DMS79 treated with DMSO at 0.1 percent for 48 hours (cell line): ENCODE measurements at places on chromosomes 7 and 10.

GRCh38 chr10:3255075-3255474 is 82.5 kb upstream of the PITRM1 start:
- no peak for DNase-seq

GRCh38 chr10:126969310-126969709 is 64.1 kb downstream of the DOCK1 start:
- no peak for DNase-seq

- peak; percentile 84 for DNase-seq
Measured at GRCh38 chr7:158495786-158496185, 91.8 kb downstream of the PTPRN2 start.

DNA sequence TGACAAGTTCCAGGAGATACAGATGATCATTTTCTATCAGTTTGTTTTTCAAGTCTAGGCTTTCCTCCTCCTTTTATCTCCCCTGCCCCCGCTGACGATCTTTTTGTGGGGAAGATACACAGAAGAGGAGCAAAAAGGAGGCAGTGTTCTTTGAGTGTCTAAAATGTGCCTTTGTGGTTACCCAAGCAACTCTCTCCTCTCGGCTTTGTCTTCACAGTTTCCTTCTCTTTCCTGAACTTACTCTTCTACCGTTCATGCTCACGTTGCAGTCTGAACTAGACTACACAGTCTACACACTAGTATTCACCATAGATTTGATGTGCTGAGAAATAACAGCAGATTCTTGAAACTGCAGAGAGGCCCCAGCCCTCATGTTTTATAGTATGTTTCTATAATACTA is 23.6 kb downstream of the CEP41 start:
- no peak for DNase-seq

DNA sequence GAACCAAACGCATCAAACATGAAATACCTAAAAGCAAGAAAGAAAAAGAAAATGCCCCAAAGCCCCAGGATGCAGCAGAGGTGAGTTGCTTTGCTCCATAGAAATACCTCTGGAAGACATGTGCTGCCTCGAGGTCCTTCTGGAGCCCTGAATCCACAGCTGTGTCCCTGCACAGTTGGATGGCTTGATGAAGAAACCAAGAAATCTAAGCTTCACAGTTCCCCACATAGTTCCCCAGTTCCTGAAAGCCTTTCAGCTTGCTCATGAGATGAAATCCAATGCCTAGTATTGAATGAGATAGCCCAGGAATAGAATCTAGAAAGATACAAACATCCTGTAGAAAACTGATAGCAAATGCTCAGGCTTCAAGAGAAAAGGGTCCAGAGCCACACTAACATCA is 182.8 kb downstream of the RTKN2 start:
- DNase-seq: no peak

DNA sequence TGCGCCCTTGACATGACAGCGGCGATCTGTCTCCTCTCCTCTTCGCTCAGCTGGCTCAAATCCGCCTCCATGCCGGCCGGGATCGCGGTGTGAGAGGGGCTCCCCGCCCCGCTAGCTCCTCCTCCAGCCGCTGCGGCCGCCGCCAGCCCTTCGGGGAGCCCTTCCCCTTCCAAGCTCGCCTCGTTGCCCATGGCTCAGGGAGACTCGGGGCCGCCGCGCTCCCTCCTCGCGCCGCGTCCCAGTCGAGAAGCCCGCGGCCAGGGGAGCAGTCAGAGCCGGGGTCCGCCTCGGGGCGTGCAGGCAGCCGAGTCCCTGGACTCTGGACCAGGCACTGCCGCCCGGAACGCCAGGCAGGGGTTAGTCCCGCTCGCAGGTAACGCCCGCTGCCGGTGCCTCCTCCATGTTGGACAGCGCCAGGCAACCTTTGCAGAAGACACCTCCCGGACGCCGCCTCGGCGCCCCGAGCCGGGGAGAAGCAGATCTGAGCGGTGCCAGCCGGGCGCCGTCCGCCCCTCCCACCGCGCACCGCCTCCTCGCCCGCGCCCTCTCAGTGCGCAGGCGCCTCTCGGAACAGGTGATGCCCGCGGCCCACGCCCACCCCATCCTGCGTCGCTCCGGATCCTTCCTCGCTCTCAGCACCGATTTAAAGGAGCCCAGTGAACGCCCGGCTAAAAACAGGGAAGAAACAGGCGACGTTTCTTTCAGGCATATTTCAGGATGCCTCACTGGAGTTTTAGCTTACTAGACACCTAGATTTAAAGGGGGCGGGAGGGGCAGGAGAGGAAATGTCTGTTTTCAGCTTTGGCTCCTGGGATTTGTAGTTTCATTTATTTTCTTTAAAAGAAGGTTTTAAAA is at the start of gene PCLO:
TSS of gene PCLO (minus strand) at position 483 of the 855 bp plus-strand sequence. CDS start at position 191, 292 bp downstream.
- peak; percentile 92 for DNase-seq

DNA sequence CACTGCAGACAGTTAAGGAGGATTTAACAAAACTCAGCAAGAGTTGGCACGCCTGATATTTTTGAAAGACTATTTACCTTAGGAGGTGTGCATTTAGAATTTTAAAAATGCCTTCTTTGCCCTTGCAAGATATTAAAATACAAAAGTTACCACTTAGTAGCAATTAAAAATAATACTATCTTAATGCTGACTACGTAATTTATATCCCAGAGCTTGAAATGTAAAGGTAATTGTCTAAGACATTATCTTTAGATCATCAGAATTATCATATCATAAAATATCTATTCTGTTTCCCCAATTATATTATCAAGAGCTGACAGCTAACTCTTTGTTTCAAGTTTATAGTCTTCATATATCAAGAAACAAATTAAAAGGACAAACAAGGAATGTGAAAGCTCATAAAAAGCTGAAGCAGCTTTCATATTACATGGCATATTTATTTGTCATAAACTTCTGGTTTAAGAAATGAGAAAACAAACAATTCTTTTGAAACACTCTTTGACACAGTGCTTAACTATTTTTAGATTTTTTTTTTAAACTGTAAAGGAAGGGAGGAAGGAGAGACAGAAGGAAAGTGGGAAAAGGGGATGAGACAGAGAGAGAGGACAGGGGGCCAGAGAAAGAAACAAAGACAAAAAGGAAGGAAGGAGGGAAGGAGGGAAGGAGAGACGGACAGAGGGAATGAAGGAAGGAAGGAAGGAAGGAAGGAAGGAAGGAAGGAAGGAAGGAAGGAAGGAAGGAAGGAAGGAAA is 73.5 kb downstream of the RTKN2 start:
- DNase-seq: no peak

GRCh38 chr7:150800581-150801241 is at the start of gene TMEM176A:
TMEM176A (plus strand) TSS chr7:150800769; CDS start chr7:150801551, 782 bp downstream.
- no peak for DNase-seq

GRCh38 chr7:139109188-139109982 is at the start of gene ZC3HAV1:
ZC3HAV1 (minus strand) TSS chr7:139109720; CDS start chr7:139109331, 389 bp downstream.
- DNase-seq: peak; percentile 87

DNA sequence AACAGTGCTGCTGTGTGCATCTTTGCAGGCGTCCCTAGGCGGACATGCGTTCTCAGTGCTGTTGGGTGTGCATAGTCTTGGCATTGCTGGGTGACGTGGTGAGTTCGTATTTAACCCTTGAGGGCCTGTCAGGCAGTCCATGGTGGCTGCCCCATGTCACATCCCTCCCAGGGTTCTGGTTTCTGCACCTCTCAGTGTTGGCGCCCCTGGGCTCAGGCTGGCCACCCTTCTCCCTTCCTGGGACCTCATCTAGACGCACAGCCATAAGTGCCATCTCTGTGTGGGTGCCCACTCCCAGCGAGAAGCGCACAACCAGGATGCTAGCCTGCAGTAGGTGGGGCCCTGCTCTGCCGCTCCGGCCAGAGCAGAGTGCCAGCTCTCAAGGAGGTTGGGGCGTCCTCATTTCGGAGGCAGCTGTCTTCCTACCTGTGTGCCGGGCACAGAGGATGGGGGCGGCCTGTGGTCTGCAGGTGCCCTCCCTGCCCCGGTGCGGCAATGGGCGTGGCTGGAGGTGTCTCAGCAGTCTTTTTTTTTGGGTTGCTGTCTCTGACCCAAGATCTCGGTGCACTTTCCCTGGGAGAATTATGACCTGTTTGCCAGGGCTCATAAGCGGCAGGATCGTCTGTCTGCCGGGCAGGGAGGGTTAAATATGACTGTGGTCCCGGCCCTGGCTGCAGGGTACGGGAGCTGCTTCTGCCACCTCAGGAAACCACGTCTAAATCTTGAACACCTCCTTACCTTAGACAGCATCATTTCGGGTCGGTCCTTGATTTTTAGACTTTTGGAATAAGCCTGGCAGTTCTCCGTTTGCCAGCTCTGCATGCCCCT is 6.5 kb downstream of the INPP5A start:
- DNase-seq: no peak

DNA sequence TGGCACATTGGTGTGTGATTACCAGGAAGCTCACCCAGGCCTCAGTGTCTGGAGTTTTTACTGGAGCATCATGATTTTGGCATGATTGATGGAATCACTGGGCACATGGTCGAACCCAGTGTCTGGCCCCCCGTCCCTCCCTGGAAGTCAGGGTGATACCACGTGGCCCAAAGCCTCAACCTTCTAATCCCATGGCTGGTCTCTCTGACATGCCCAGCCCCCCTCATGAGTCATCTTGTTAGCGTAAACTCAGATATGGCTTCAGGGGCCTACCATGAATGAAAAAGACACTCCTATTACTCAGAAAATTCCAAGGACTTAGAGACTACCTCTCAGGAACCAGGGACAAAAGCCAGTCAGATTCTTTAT is 109.3 kb downstream of the GRK5 start:
- DNase-seq: no peak

DNA sequence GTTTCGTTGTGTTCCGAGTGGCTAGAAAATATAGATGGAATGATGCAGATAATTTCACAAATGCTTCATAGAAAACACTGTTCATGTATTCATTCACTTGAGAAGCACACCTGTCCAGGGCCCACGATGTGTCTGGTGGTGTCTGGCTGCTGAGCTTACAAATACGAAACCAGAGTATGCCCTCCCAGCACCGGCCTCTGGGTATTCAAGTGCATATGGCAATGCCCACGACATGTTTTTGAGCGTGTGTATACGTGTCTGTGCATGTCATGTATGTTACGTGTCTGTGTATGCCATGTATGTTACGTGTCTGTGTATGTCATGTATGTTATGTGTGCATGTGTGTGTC is 37.9 kb downstream of the IL2RA start:
- no peak for DNase-seq

- DNase-seq: no peak
Measured at GRCh38 chr7:94042381-94042780, 38.2 kb upstream of the BET1 start.

DNA sequence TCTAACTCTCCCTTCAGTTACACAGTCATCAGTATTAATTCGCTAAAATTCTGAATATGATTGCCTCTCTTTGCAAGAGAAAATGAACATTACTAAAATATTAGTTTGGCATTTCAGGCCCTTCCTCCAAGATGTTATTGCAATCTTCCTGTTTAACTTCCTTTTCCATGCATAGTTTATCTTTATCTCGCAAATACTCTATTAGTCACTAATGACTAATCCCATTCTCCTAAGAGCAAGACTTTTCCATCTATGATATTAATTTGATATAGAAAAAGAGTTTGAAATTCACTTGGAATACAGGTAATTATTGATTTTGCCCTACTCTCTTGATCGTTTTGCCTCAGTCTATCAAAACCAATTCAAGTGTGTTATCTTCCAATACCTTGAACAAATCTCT is 41.8 kb upstream of the SEMA3A start:
- DNase-seq: no peak

GRCh38 chr7:114293289-114294012 is 121.2 kb upstream of the FOXP2 start:
- DNase-seq: no peak

GRCh38 chr7:135207406-135208101 is 3.8 kb downstream of the WDR91 start:
- no peak for DNase-seq

- no peak for DNase-seq
Measured at GRCh38 chr7:137717811-137718271, 128.9 kb downstream of the DGKI start.

- no peak for DNase-seq
Measured at GRCh38 chr10:219731-220472, 84.6 kb downstream of the ZMYND11 start.

GRCh38 chr7:87220734-87221215 is 1.2 kb upstream of the TMEM243 start:
- peak; percentile 41 for DNase-seq

GRCh38 chr7:97342512-97342911 is 225.0 kb downstream of the SDHAF3 start:
- no peak for DNase-seq

DNA sequence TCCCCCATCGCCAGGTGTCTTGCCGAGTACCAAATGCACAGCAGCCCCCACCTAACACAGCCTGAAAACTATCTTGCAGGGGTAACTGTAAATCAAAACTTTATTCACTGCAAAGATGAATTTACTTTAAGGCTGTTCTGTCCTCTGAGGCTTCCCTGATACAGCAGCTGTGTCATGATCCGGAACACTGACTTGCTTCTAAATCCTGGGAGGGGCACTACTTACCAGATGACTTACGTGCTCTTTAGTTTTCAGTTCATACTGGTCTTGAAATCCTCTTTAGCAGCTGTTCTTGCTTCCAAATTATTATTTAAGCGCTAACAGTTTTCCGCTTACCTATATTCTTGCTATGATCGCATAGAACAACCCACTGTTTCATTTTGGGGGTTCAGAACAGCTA is 4.9 kb downstream of the DYNC1I1 start:
- peak; percentile 11 for DNase-seq

- no peak for DNase-seq
Measured at GRCh38 chr10:69885379-69886013, 83.8 kb downstream of the COL13A1 start.

- no peak for DNase-seq
Measured at GRCh38 chr10:18122753-18123152, 17.5 kb upstream of the CACNB2 start.

GRCh38 chr10:104780946-104781595 is 140.0 kb downstream of the SORCS3 start:
- DNase-seq: no peak

GRCh38 chr10:98463016-98463415 is 16.3 kb upstream of the HPS1 start:
- no peak for DNase-seq

- no peak for DNase-seq
Measured at GRCh38 chr7:113209449-113210203, 91.3 kb upstream of the SMIM30 start.

DNA sequence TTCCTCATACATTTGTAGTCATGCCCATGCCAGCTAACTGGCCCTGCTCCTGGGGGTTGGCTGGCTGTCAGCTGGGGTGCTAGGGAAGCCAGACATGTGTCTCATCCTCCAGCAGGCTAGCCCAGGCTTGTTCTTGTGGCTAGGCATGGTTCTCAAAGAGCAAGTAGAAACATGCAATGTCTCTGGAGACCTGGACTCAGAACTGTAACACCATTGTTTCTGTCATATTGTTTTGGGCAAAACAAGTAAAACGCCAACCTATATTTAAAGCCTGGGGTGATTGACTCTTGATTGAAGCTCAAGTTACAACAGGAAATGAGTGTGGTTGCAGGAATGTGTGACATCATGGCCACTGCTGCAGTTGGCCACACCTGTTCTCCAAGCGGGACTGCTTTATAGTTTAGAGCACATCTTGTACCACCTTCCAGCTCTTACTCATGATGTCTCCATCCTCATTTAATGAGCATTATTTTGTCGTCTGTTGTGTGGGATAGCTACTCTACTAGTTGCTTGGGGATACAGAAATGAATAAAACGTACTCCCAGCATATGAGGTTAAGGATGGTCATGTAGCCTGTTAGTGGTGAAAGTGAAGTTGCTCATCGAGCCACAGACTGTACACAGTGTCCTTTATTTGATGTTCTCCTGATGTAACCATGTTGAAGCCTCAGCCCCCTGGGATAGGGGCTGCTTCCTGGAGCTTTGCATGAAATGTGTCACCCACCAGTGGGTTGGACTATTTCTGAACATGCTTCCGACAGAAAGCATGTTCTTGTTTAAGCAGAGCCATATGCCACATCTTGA is 168.4 kb downstream of the SORCS3 start:
- DNase-seq: peak; percentile 25
